ENCODE measurements at places on chromosomes 12 and 14.

DNA sequence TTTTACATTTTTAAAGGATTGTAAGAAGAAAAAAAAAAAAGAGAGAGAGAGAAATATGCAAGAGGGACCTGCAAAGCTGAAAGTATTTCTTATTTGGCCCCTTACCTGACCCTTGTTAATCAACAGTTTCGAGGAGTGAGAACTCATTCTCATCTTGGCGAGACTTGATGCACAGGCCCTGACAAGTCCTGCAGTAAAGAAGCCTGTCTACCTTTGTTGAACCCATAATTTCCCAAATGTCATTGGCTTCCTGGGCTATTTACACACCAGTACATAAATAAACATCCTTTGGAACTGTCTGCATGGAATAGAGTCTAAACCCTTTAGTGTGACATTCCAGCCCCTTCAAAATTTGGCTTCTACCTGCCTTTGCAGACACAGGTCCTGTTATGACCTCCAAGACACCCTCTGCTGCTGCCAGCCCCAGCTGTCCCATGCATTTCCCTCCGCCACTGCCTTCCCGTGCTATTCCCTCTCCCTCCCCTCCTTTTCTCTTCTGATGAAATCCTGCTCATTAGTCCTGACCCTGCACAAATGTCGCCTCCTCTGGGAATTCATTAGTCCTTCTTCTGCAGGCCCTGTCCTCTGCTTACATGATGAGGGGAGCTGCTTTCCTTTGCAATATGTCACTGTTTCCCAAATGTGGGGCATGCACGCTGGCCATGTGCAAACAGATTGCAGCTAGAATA, 35.1 kb downstream of the MYL2 start:
- DNase-seq: no peak

- no peak for DNase-seq
Measured at GRCh38 chr12:1740161-1740948, 49.5 kb downstream of the ADIPOR2 start.

DNA sequence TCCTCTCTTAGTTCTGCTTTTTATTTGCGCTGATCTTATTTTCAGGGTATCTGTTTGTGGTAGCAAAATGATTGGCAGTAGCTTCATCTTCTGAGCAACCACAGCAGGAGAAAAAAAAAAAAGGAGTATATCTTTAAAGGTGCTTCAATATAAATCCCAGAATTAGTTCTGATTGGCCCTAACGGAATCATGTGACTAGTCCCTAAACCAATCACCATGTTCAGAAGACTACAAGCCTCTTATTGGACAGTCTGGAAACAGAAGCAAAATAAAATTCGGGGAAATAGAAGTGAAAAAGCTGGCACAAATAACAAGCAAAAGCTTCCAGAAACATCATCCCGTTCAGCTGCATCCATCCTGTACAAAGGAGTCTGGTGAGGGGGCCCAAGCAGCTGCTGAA, 49.9 kb upstream of the PTPRO start:
- DNase-seq: no peak

- DNase-seq: no peak
Measured at GRCh38 chr14:62684376-62684775, 360.9 kb downstream of the KCNH5 start.

DNA sequence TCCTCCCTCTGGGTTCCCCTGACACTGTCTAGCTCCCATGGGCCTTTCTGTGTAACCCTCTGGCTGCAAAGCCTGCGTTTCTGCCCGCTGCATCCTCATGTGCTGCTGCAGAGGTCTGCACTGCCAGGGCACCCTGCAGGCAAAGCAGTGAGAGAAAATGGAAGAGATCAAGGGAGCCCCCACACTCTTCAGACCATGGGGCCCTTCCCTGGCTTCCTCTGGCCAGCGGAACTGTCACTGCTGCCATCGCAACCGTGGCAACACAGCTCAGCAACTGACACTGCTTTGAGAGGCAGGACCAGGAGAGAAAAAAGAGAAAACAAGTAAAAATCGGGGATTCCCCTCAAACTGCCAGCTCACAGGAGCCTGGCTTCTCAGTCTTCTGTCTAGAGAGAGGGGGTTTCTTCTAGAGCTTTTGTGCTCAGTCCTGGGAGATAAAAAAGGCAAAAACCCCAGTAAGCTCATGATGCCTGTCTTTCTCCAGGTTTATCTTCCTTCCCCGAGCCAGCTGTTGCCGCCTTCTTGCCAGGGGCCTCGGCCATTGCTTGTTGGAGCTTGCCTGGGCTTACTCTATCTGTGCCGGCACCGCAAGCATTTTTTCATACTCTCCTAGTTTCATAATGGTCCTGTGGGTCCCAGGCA, 38.9 kb downstream of the C14orf132 start:
- DNase-seq: no peak

DNA sequence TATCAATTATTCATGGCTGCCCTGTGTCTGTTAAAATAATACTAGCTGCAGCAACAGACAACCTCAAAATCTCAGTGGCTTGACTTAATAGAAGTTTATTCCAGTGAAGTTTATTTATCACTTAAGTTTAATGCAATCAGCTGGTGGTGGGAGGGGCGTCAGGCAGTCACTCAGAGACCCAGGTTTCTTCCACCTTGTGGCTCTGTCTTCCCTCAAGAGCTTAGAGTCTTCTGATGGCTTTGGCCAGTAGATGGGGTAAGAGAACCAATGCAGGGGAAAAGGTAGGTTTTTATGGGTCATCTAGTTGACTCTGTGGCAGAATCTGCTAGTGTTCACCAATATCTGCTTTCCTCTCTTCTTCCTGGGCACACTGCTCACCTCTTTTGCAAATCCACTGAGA, 668.9 kb downstream of the AACS start:
- no peak for DNase-seq

- DNase-seq: no peak
Measured at GRCh38 chr14:48304729-48305128, 629.3 kb upstream of the MDGA2 start.

DNA sequence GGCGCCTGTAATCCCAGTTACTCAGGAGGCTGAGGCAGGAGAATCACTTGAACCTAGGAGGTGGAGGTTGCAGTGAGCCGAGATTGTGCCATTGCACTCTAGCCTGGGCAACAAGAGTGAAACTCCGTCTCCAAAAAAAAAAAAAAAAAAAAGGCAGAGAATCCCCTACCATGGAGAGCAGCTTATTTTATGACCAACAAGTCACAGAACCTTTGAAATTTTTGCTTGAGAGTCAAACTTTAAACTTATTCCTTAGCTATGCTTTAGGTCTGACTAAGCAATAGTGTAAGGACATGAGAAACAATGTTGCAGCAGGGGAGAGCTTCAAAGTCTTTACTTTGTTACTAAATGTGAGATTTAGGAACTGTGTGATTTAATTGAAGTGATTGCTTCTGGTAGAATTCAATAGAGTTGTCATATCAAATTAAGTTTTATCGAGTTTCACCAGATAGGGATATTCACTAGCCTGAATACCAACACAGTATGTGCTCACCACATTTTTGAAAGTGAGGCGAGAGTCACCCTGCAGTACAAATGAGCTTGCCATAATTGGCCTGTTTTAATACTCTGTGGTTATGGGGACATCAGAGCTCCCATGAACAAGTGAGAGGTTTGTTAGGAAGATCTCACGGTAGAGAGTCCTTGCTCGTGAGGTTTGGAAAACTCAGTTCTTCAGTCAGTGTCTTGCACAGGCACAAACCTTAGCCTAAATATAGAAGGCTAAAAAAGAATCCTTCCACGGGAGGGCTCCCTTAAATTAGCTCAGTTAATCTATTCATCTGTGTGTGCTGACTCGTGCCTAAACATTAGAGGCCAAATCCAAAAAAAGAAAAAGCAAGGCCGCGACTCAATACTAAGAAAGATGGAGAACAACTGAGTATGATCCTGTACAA, 108.6 kb downstream of the SAMD4A start:
- DNase-seq: no peak

- DNase-seq: no peak
Measured at GRCh38 chr12:65015850-65016249, 105.3 kb downstream of the WIF1 start.

GRCh38 chr12:65532764-65533163, 254.3 kb downstream of the MSRB3 start:
- peak; percentile 48 for DNase-seq

DNA sequence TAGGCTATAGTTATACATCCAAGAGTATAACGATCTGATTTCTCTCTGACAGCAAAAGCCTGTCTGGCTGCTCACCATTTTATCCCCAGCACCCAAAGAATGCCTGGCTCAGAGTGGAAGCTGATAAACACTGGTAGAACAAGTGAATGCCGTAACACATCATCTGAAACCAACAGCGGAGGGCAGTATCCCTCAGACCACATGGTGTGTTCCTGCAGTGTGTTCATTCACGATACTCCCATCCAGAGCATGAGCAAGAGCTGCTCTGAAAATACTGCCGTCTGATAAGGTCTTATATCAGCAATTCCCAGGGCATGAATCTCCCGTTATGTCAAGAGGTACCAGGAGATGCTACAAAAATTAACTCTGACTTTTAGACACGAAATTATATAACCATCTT, 95.9 kb downstream of the TTC7B start:
- no peak for DNase-seq

DNA sequence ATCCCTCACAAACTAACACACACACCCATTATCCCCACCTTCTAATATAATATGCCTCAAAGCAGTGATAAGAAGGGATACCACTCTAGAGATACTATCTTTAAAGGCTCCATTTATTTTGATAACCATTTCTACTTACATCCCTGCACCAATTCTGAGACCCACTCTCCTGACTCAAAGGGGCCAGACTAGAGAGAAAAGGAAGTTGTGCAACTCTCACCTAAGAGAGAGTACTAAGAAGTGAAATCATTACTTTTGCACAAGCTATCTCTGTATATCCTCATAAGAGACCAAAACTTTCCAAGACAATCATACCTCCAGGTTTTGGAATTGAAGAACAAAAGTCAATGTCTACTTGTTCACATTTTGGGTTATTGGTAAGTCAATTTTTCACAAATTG, 45.4 kb upstream of the USP15 start:
- DNase-seq: no peak

DNA sequence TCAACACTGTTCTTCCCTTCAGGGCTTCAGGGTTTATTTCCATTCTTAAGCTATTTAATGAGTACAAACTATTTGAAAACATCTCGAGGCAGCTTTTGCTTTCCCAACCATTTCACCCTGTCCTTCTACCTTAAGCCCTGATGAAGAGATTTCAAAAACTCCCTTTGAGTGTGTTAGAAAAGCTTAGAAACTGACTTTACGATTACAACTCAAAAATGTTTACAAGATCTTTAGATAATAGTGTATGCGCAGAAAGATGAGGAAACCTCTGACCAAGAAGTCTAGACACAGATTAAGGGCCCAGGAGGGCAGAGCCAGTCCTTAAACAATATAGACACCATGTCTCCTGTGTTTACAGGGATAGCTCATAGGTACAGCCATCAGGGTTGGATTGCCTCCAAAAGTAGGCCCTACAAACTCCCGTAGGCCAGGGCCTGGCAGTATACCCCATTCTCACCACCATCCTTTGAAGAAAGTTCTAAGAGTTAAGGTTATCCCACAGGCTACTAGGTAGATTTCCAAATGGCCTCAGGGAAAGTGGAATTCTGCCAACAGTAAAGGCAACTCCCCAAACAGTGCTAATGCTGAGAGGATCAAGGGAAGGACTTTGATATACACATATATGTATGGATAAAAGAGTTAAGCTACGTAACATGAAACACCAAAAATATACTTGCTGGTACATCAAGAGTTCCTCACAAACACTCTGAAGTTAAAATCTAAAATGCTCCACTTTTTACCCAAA, 11.4 kb upstream of the SOS2 start:
- DNase-seq: no peak

- no peak for DNase-seq
Measured at GRCh38 chr12:55636116-55636655, 506 bp upstream of the OR10P1 start.

- DNase-seq: no peak
Measured at GRCh38 chr12:108804271-108804953, 53.0 kb downstream of the SSH1 start.

DNA sequence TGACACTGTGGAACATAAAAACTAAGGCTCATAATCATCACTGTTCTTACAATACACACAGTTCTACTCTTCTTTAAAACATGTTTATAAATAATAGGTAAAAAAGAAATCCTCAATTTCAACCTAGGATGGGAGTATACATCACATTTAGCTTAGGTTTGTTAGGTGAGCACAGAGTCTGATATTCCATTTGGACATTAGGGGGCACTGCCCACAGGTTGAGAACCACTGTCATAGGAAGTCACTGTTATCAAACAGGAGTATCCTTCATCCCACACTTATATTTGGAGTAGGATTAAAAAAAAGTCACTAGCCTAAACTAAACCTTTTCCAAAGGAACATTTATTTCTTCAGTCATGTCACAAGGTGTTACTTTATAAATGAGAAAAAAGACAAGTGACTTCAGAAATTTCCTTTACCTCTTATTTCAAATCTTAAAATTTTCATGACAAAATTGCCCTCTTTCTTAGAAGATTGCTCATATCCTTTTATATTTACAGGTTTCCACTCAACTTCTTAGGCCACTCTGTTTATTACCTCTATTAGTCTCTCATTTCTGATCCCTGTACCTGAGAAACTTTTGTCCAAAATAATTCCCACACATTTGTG, 240.6 kb downstream of the CPNE8 start:
- DNase-seq: no peak

- DNase-seq: no peak
Measured at GRCh38 chr12:45839917-45840316, 110.4 kb downstream of the ARID2 start.

DNA sequence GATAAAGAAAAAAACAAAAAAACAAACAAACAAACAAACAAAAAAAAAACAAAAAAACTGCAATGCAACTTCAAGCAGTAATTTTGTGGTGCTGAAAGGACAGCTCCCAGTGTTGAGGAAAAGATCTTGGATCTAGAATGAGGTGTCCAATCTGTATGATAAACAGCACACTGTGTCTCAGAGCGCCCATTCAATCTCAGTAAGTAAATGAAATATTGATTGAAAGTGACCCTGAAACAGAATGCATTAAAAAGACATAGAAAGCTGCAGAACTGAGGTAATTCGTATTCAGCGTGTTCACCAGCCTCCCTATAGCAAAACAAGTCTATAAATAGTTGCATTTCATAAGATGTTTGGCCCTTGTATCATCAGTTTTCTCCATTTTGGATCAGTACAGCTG, 153.0 kb downstream of the NOVA1 start:
- no peak for DNase-seq

GRCh38 chr14:67413806-67414769, 2.1 kb upstream of the PLEK2 start:
- DNase-seq: no peak
